ENCODE measurements at places on chromosomes 3 and 15.

DNA sequence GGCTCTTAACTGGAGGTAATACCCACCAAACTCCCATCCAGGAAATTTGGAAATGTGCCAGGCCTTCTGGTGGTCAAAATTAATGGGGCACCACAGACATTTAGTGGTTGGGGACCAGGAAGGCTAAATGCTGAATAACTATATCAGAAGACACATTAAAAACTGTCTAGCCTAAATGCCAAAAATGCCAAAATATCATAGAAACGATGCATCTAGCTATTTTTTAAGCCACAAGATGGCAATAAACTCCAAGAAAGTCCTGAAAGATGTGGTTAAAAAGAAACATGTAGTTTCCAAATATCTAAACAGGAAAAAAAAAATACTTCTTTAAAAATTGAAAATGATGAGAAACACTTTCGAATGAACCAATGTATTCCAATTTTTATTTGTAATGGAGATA, 19.9 kb downstream of the CCDC14 start:
- DNase-seq = no peak
- H3K27ac ChIP-seq = no peak overlapping the region
- no peaks in the 10 kb centered on the region for H3K4me1 ChIP-seq
- H3K36me3 ChIP-seq = peaks cover 22% of the 10 kb centered on the region

DNA sequence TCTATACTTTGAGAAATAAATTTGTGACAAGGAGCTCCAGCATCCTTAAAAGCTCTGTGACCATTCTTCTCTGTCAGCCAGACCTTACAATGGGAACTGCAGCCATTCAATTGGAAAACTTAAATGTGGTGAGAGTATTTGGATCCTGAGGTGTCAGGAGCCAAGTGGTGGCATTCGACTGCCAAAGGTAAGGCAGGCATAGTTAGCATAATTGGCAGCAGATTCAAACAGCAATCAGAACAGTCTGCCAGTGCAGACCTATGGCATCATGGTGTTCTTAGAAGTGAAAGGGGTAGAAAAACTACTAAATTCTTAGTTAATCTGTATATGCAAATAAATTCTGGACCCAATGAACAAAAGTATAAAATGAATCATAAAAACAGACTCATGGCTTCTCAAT, 18.2 kb upstream of the FNDC3B start:
- peaks cover 4% of the 10 kb centered on the region for H3K27me3 ChIP-seq
- H3K36me3 ChIP-seq = no peaks in the 10 kb centered on the region
- no peak for DNase-seq
- no peak overlapping the region for H3K27ac ChIP-seq
- H3K4me3 ChIP-seq = no peak overlapping the region
- H3K4me1 ChIP-seq = no peaks in the 10 kb centered on the region

GRCh38 chr3:52291508-52292181, 4.0 kb downstream of the GLYCTK start:
- peak; percentile 43 for DNase-seq
- H3K36me3 ChIP-seq = peaks cover 28% of the 10 kb centered on the region
- no peak overlapping the region for H3K27ac ChIP-seq
- no peaks in the 10 kb centered on the region for H3K27me3 ChIP-seq

GRCh38 chr3:148023994-148024393, 614.8 kb downstream of the ZIC1 start:
- no peaks in the 10 kb centered on the region for H3K27me3 ChIP-seq
- no peaks in the 10 kb centered on the region for H3K36me3 ChIP-seq
- H3K4me3 ChIP-seq = no peak overlapping the region
- H3K27ac ChIP-seq = no peak overlapping the region

GRCh38 chr3:48404440-48405342, 25.2 kb downstream of the PLXNB1 start:
- no peak for DNase-seq
- no peaks in the 10 kb centered on the region for H3K27me3 ChIP-seq
- H3K4me3 ChIP-seq = no peak overlapping the region

GRCh38 chr15:88395872-88396781, 71.1 kb downstream of the MRPL46 start:
- no peak overlapping the region for H3K4me3 ChIP-seq
- no peak for DNase-seq
- no peaks in the 10 kb centered on the region for H3K4me1 ChIP-seq
- H3K36me3 ChIP-seq = no peaks in the 10 kb centered on the region
- H3K27ac ChIP-seq = no peak overlapping the region

GRCh38 chr15:66761726-66762595, 59.9 kb downstream of the SMAD6 start:
- H3K4me1 ChIP-seq = no peaks in the 10 kb centered on the region
- H3K4me3 ChIP-seq = no peak overlapping the region
- no peaks in the 10 kb centered on the region for H3K36me3 ChIP-seq
- no peak for DNase-seq
- peaks cover 4% of the 10 kb centered on the region for H3K27me3 ChIP-seq
- H3K27ac ChIP-seq = no peak overlapping the region

GRCh38 chr15:31042751-31043150, 51.3 kb upstream of the MTMR10 start:
- H3K4me3 ChIP-seq = no peak overlapping the region
- no peak overlapping the region for H3K27ac ChIP-seq
- DNase-seq = no peak
- no peaks in the 10 kb centered on the region for H3K36me3 ChIP-seq
- no peaks in the 10 kb centered on the region for H3K27me3 ChIP-seq

DNA sequence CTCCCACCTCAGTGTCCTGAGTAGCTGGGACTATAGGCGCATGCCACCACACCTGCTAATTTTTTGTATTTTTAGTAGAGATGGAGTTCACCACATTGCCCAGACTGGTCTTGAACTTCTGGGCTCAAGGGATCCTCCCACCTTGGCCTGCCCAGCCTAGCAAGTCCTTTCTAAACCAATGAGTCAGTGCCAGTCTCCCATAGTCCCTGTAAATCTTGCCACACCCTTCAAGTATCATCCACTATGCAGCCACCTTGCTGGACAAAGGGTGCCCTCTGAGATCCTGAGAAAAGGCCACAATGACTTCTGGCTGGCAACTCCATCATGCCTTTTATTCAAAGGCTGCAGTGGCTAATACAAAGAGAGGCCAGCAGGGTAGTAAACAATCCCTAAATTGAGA, 184.0 kb downstream of the ABHD5 start:
- no peak overlapping the region for H3K27ac ChIP-seq
- H3K4me3 ChIP-seq = no peak overlapping the region
- H3K36me3 ChIP-seq = no peaks in the 10 kb centered on the region

GRCh38 chr15:34126522-34126921, 24.6 kb downstream of the PGBD4 start:
- DNase-seq = no peak
- no peaks in the 10 kb centered on the region for H3K27me3 ChIP-seq
- no peak overlapping the region for H3K27ac ChIP-seq
- no peak overlapping the region for H3K4me3 ChIP-seq
- no peaks in the 10 kb centered on the region for H3K4me1 ChIP-seq
- H3K36me3 ChIP-seq = no peaks in the 10 kb centered on the region

GRCh38 chr15:63234451-63234870, 42.9 kb upstream of the APH1B start:
- DNase-seq = no peak
- no peak overlapping the region for H3K27ac ChIP-seq
- H3K4me3 ChIP-seq = no peak overlapping the region
- H3K4me1 ChIP-seq = peaks cover 50% of the 10 kb centered on the region

- H3K36me3 ChIP-seq = no peaks in the 10 kb centered on the region
- no peak overlapping the region for H3K27ac ChIP-seq
- DNase-seq = no peak
- no peaks in the 10 kb centered on the region for H3K27me3 ChIP-seq
- no peak overlapping the region for H3K4me3 ChIP-seq
Measured at GRCh38 chr3:153338487-153338886, 176.5 kb downstream of the RAP2B start.

GRCh38 chr3:11536936-11537612, 106.6 kb downstream of the VGLL4 start:
- no peak overlapping the region for H3K27ac ChIP-seq
- H3K4me3 ChIP-seq = no peak overlapping the region
- H3K4me1 ChIP-seq = no peaks in the 10 kb centered on the region

GRCh38 chr15:82143390-82144385, 97.9 kb upstream of the MEX3B start:
- no peak overlapping the region for H3K4me3 ChIP-seq
- no peaks in the 10 kb centered on the region for H3K36me3 ChIP-seq
- no peak overlapping the region for H3K27ac ChIP-seq
- H3K27me3 ChIP-seq = no peaks in the 10 kb centered on the region
- H3K4me1 ChIP-seq = no peaks in the 10 kb centered on the region

- no peaks in the 10 kb centered on the region for H3K36me3 ChIP-seq
- H3K4me1 ChIP-seq = no peaks in the 10 kb centered on the region
- peak; percentile 13 for DNase-seq
- H3K4me3 ChIP-seq = no peak overlapping the region
Measured at GRCh38 chr3:171772427-171773056, 37.7 kb downstream of the PLD1 start.

DNA sequence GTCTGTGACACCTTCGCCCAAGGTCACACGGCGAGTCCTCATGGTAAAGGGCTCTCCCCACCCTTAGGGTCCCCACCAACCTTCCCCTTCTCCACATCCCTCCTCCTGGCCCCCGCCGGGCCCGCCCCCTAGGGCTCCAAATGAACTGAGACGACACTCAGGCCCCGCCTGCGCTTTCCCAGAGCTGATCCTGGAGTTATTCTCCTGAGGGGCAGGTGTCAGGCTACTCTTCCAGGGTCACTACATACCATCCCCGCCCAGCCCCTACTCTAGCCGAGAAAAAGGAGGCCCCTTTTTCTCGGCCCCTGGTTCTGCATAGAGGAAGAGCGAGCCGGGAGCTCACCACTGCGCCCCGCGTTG, 292 bp downstream of the USP4 start:
- peak overlapping the region; percentile 98 for H3K27ac ChIP-seq
- DNase-seq = no peak
- peaks cover 19% of the 10 kb centered on the region for H3K36me3 ChIP-seq
- peaks cover 48% of the 10 kb centered on the region for H3K4me1 ChIP-seq
- H3K4me3 ChIP-seq = peak overlapping the region; percentile 90

DNA sequence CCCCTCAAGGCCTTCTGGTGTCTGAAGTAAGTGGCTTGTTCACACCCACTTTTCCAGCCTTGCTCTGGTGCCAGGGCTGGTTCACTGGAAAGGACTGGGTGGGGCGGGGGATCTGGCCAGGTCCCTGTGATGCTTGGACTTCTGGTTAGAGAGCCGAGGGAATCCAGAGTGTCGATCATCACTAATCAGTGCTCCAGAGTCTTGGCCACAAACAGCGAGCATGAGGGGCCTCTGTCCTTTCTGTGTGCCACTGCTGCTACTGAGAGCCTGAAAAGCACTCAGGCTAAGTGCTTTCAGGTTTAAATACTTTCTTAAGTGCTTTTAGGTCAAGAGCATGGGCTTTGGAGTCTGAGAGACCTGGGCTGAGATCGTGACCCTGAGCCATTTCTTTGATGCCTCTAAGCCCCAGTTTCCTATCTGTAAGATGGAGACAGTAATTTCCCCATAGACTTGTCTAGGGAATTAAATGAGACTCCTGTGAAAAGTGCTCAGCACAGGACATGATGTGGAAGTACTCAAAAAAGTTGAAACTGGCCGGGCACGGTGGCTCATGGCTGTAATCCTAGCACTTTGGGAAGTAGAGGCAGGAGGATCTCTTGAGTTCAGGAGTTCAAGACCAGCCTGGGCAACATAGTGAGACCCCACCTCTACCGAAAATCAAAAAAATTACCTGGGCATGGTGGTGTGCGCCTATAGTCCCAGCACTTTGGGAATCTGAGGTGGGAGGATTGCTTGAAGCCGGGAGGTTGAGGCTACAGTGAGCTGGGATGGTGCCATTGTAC, 53.8 kb upstream of the SEC22A start:
- no peak overlapping the region for H3K27ac ChIP-seq
- no peaks in the 10 kb centered on the region for H3K36me3 ChIP-seq
- H3K4me3 ChIP-seq = no peak overlapping the region
- DNase-seq = no peak

GRCh38 chr3:32968166-32968919, 16.9 kb downstream of the CCR4 start:
- H3K27me3 ChIP-seq = no peaks in the 10 kb centered on the region
- peaks cover 14% of the 10 kb centered on the region for H3K36me3 ChIP-seq
- no peak for DNase-seq
- no peak overlapping the region for H3K27ac ChIP-seq
- no peak overlapping the region for H3K4me3 ChIP-seq
- H3K4me1 ChIP-seq = peaks cover 17% of the 10 kb centered on the region

DNA sequence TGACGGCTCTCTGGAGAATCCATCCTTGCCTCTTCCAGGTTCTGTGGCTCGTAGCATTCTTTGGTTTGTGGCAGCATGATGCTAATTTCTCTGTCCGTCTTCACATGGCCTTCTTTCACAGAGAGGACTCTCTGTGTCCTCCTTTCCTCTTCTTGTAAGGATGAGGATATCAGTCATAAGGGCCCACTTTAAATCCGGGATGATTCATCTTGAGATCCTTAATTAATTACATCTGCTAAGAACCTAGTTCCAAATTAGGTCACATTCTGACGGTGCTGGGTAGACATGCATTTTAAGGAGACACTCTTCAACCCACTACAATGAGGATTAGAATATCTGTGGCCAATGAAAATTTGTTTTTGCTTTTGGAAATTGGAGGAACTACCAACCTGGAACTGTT, 15.7 kb upstream of the GXYLT2 start:
- no peak for DNase-seq
- no peaks in the 10 kb centered on the region for H3K4me1 ChIP-seq
- no peak overlapping the region for H3K27ac ChIP-seq
- no peak overlapping the region for H3K4me3 ChIP-seq
- H3K36me3 ChIP-seq = no peaks in the 10 kb centered on the region
- peaks cover 9% of the 10 kb centered on the region for H3K27me3 ChIP-seq

GRCh38 chr3:166085164-166085856, 248.1 kb upstream of the BCHE start:
- H3K36me3 ChIP-seq = no peaks in the 10 kb centered on the region
- H3K4me1 ChIP-seq = no peaks in the 10 kb centered on the region
- H3K27ac ChIP-seq = no peak overlapping the region
- H3K27me3 ChIP-seq = no peaks in the 10 kb centered on the region

GRCh38 chr3:110504901-110505300, 566.7 kb upstream of the NECTIN3 start:
- DNase-seq = no peak
- H3K36me3 ChIP-seq = no peaks in the 10 kb centered on the region
- no peak overlapping the region for H3K27ac ChIP-seq
- no peak overlapping the region for H3K4me3 ChIP-seq
- no peaks in the 10 kb centered on the region for H3K4me1 ChIP-seq

All from CD4-positive, CD25-positive, alpha-beta regulatory T cell (primary cell).